Mononuclear cell (primary cell): ENCODE measurements at places on chromosomes 6 and 20. TPM values are rescaled to one million over a fixed set of nuclear protein-coding genes. Genes with fewer than 3 reads are reported as not detected.

The SLC22A7 gene
- not detected for total RNA-seq

The C20orf204 gene
- 2.9 TPM for total RNA-seq

The BAG2 gene
- total RNA-seq, result 4.6 TPM

The SPATS1 gene
- total RNA-seq, result not detected

The MLIP gene
- total RNA-seq, result not detected

The GJA10 gene
- not detected for total RNA-seq

The RIPOR3 gene
- 0.42 TPM for total RNA-seq

The MYB gene
- 4.8 TPM for total RNA-seq

The CRNKL1 gene
- 26.1 TPM for total RNA-seq

The C2 gene
- total RNA-seq, result 2.5 TPM

The TCF15 gene
- total RNA-seq, result not detected

The MYH7B gene
- total RNA-seq, result under 0.01 TPM

The RNF182 gene
- total RNA-seq, result not detected

The TAGAP gene
- total RNA-seq, result 320 TPM

The KIF25 gene
- not detected for total RNA-seq

The NOX3 gene
- total RNA-seq, result not detected

The C20orf141 gene
- total RNA-seq, result not detected

The CLPSL1 gene
- not detected for total RNA-seq

The PAQR8 gene
- 2.0 TPM for total RNA-seq

The SLA2 gene
- 25.3 TPM for total RNA-seq

The RHAG gene
- not detected for total RNA-seq

The SNX14 gene
- total RNA-seq, result 59.7 TPM

The IMPG1 gene
- not detected for total RNA-seq

The FYN gene
- 207 TPM for total RNA-seq

The TBP gene
- 5.8 TPM for total RNA-seq

The NMBR gene
- total RNA-seq, result not detected

The SLC22A2 gene
- total RNA-seq, result not detected

The BANF2 gene
- not detected for total RNA-seq
